ENCODE measurements at places on chromosomes 4 and X. TPM values are rescaled to one million over a fixed set of nuclear protein-coding genes. Genes with fewer than 3 reads are reported as not detected.

DNA sequence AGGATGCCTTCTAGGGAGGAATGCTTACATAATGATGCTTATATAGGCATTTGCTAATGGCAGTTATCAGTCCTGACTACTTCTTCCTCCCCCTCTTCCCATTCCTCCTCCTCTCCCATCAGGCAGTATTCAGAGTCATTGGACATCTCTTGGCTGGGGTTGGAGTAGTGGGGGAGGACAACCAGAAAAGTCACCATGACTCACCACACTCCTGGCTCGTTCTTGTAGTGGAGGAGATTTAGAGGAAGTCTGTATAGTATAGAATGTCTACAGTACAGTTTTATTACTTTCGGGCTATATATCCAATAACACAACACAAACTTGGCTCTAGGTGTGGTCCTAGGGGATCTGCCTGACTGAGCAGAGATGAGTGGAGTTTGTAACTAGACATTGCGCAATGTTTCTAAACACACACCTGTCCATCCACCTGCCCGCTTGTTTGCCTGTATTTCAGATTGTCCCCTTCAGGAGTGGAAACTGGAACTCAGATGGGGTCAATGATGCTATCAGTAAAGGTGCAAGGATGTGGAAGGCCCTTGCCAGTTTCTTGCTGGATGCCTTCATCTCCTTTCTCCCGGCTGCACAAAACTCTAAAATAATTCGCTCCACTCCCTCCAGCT is 27.9 kb upstream of the KIAA1210 start:
- no peak overlapping the region for H3K27ac ChIP-seq
- H3K27me3 ChIP-seq: no peaks in the 10 kb centered on the region
- no peak for DNase-seq
- peaks cover 6% of the 10 kb centered on the region for H3K4me1 ChIP-seq
- H3K36me3 ChIP-seq: no peaks in the 10 kb centered on the region

- no peaks in the 10 kb centered on the region for H3K27me3 ChIP-seq
- DNase-seq: no peak
- H3K27ac ChIP-seq: no peak overlapping the region
- H3K4me3 ChIP-seq: no peak overlapping the region
- peaks cover 1% of the 10 kb centered on the region for H3K4me1 ChIP-seq
- peaks cover 5% of the 10 kb centered on the region for H3K36me3 ChIP-seq
Observed at GRCh38 chr4:22473268-22473667, 42.6 kb downstream of the ADGRA3 start.

The TKTL2 gene
- not detected for total RNA-seq

- peaks cover 5% of the 10 kb centered on the region for H3K4me1 ChIP-seq
- H3K4me3 ChIP-seq: peak within 1 kb of the TSS; percentile 85
- peaks cover 5% of the 10 kb centered on the region for H3K27me3 ChIP-seq
Observed at GRCh38 chrX:69503782-69504625, at the start of gene NALF2. NALF2 (plus strand) TSS chrX:69504326; CDS start chrX:69505283, 957 bp downstream.

The CTAG2 gene
- total RNA-seq: not detected
